CD4-positive, CD25-positive, alpha-beta regulatory T cell (primary cell): ENCODE measurements at places on chromosomes 12 and 14.

DNA sequence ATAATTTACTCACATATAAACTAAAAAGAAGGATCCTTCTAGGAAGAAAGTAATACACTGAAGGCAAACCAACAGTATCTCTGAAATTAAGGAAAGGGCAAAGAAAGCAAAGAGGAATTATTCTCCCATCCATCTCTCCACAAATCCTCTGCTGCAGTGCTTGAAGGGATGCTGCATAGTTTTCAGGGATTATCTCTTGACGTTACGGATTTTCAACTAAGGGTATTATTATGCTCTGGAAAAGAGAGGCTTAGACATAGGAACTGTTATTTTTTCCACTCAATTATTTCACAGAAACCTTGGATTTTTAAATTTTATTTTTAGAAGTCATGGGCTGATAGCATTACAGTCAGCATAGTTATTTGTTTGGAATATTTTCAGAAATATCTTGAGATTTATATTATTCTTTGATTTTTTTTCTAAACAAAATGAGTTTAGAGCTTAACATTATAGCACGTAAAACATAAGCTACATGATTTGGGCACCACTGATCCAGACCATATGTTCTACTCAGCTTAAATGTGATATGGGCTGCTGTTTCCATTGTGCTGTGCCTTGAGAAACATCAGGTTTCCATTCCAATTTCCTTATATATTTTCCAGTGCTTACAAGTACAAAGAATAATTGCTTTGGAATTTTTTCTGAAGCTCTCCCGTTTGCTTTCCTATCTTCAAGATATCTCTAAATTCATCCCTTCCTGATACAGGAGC lies 57.9 kb upstream of the DCN start:
- no peak overlapping the region for H3K4me3 ChIP-seq
- no peak overlapping the region for H3K27ac ChIP-seq
- no peaks in the 10 kb centered on the region for H3K27me3 ChIP-seq
- no peaks in the 10 kb centered on the region for H3K36me3 ChIP-seq

GRCh38 chr12:6613015-6613775 lies 6.0 kb upstream of the CHD4 start:
- DNase-seq: peak; percentile 72
- H3K27ac ChIP-seq: peak overlapping the region; percentile 59
- no peak overlapping the region for H3K4me3 ChIP-seq

- no peaks in the 10 kb centered on the region for H3K36me3 ChIP-seq
- H3K4me3 ChIP-seq: no peak overlapping the region
- no peak overlapping the region for H3K27ac ChIP-seq
- no peaks in the 10 kb centered on the region for H3K4me1 ChIP-seq
- peaks cover 3% of the 10 kb centered on the region for H3K27me3 ChIP-seq
These were observed 7.6 kb downstream of the AJUBA start for GRCh38 chr14:22974530-22975313.

DNA sequence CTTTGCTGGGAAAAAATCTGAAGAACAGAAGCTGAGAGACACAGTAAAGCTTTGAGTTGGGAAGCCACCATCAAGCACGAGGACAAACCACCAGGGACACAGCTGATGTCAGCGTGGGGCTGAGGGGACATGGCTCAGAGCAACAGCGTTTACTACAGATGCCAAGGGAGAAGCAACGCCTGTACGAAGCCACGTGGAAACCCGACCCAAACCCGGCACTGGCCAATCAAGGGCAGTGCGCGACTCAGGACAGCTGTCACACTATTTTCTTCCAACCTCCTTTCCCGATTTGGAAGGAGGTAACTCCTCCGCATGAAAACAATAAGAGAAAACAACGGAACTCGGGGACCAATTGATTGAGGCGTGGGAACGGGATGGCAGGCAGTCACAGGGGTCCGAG lies 20.2 kb upstream of the CHGA start:
- H3K4me3 ChIP-seq: no peak overlapping the region
- no peaks in the 10 kb centered on the region for H3K36me3 ChIP-seq
- DNase-seq: no peak
- peaks cover 28% of the 10 kb centered on the region for H3K4me1 ChIP-seq

- H3K27me3 ChIP-seq: no peaks in the 10 kb centered on the region
- no peaks in the 10 kb centered on the region for H3K36me3 ChIP-seq
- no peak overlapping the region for H3K4me3 ChIP-seq
- H3K27ac ChIP-seq: no peak overlapping the region
- no peak for DNase-seq
These were observed 29.3 kb downstream of the HECTD4 start for GRCh38 chr12:112352921-112353320.

GRCh38 chr12:46711756-46712155 lies 114.0 kb downstream of the SLC38A4 start:
- H3K36me3 ChIP-seq: no peaks in the 10 kb centered on the region
- no peak for DNase-seq
- H3K27ac ChIP-seq: no peak overlapping the region
- H3K4me1 ChIP-seq: no peaks in the 10 kb centered on the region
- H3K27me3 ChIP-seq: peaks cover 5% of the 10 kb centered on the region

GRCh38 chr14:75661499-75661814 lies 411 bp downstream of the TTLL5 start:
- DNase-seq: no peak
- H3K4me3 ChIP-seq: peak overlapping the region; percentile 97
- peaks cover 20% of the 10 kb centered on the region for H3K4me1 ChIP-seq
- peak overlapping the region; percentile 94 for H3K27ac ChIP-seq
- H3K27me3 ChIP-seq: no peaks in the 10 kb centered on the region

DNA sequence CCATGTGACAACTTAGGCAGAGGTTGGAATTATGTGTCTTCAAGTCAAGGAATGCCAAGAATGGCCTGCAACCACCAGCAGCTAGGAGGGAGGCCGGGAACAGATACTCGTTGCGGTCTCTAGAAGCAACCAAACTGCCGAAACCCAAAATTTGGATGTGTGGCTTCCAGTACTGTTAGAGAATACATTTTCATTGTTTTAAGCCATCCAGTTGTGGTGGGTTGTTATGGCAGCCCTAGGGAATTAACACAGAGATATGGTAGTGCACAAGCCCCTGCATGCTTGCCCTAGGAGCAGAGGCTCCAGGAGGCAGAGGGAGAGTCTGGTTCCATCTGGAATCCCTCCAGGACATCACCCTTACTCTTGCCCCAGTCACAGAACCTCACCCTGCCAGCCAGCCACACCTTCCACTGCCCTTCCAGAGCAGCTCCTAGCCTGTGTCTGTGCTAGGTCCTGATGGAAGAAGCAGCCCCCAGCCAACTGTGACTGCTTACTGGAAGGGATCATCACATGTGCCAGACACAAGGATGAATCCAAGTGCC lies 19.5 kb downstream of the PITPNM2 start:
- H3K27ac ChIP-seq: peak overlapping the region; percentile 78
- peak overlapping the region; percentile 58 for H3K4me3 ChIP-seq
- peaks cover 30% of the 10 kb centered on the region for H3K4me1 ChIP-seq
- H3K36me3 ChIP-seq: no peaks in the 10 kb centered on the region

- H3K4me1 ChIP-seq: no peaks in the 10 kb centered on the region
- DNase-seq: no peak
- H3K4me3 ChIP-seq: no peak overlapping the region
- no peaks in the 10 kb centered on the region for H3K27me3 ChIP-seq
- no peak overlapping the region for H3K27ac ChIP-seq
These were observed 11.6 kb downstream of the MMAB start for GRCh38 chr12:109561711-109562030.

DNA sequence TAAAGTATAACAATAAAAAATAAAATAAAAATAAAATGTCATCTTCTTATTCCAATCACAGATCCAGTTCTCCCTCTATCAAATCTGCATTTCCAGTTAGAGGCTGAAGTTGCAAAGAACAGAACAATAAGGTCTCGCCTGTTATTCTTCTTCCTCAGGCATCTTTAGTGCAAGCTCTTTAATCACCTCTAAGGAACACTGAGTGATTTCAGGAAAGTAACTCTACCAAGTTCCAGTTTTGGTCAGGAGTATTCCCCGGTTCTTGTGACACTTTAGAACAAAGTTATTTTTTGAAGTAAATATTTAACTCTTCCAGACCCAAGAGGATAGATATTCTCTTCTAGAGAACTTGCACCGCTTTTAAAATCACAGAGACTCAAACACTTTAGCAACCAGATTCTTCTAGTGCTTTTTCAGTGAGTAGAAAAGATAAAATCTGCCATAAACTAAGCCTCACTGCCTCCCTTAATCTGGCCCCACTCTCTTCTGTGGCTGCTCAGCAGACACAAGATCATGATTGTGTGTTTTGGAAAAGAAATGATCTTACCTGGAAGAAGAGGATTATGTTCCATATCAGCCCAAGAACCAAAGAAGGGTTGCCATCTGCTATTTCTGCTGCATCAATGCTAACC lies 57.9 kb upstream of the DICER1 start:
- H3K4me1 ChIP-seq: no peaks in the 10 kb centered on the region
- H3K36me3 ChIP-seq: no peaks in the 10 kb centered on the region
- DNase-seq: no peak
- H3K27ac ChIP-seq: no peak overlapping the region
- H3K4me3 ChIP-seq: no peak overlapping the region

DNA sequence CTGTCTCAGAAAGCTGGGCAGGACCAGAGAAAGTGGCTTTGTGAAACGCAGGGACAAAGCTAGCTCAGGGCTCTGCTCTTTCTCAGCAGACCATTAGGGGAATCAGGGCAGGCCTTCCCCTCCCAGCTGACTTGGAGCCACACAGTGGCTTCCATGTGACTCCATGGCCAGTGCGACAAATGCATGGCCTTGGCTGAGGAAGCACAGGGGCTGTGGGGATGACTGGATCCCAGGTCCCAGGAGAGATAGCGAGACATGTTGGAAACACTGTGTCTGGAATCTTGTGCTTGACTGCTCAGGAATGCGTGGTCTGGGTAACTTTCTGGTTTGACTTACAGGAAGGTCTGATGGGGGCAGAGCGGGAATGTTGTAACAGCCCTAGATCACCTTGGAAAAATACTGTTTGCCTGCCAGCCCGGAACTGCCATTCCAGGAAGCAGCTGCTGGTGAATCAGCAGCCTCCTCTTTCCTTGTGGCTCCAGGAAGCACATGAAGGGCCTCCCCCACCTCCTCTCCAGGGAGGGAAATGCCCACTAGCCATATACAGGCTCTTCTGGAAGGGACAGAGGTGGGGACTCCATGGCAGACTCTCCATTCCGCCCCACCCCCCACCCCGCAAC lies 133.5 kb upstream of the HIF1A start:
- no peaks in the 10 kb centered on the region for H3K27me3 ChIP-seq
- H3K4me1 ChIP-seq: no peaks in the 10 kb centered on the region
- no peak overlapping the region for H3K27ac ChIP-seq

DNA sequence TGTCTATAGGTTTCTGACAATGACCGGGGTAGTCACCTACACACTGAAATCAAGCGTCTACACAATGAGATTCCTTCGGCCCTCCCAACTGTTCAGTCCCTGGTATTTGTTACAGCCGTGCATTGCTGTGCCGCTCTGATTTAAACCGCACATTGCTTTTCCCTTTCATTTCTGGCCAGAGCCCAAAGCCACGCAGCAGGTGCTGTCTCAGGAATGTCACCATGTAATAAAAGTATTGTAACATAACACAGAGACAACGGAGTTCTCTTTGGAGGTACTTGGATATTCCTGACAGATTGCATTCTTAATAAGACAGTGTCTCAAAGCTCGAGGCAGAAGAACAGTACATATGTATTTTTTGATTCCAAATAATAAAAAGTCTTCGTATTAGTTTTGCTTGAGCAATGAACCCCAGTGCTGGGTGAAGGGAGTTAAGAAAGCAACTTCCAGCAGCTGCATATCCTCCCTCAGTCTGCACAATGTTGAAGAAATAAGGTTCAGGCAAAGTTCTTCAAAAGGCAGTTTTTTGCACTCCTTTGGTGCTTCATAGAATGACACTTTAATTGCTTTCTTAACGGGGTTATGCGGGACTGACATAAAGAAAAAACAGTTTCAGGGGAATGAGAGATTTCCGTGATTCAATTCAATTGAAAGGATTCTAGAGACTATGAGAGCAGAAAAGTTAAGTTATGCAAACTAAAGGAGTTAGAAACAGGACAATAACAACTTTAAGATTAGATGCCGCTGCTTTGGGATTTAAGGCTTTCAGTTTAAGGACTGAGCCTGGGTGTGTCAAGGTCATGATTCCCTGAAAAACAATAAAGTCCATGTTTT lies 288.7 kb upstream of the FLRT2 start:
- no peaks in the 10 kb centered on the region for H3K27me3 ChIP-seq
- no peak overlapping the region for H3K4me3 ChIP-seq
